Right renal pelvis (tissue), 4 donors: ENCODE measurements at places on chromosomes 2 and 18.

GRCh38 chr18:51757255-51757924 lies 559.9 kb upstream of the MEX3C start:
- no peak for DNase-seq

GRCh38 chr2:144159240-144159639 lies 360.7 kb downstream of the ZEB2 start:
- no peak for DNase-seq

DNA sequence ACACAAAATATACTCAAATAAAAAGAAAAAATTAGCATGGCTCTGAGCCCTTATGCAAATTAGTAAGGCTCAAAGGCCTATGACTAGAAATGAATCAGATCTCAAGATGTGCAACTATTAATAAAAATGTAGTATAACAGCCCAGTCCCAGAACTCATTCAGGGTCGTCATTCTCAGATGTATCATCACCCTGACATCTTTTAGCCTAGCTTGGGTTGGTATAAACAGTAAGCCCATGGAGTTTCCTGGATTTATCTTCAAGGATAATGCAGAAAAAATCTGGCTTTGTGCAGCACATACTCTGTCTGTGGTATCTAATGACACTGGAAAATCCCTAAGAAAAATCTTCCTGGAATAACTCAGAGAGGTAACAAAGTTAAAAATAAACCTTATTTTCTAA lies 239.3 kb downstream of the ZNF385B start:
- DNase-seq, result no peak

- no peak for DNase-seq
Measured at GRCh38 chr2:59044736-59045135, 803.6 kb upstream of the FANCL start.
